Activated naive CD4-positive, alpha-beta T cell treated with Interleukin-2 at 50 U/mL for 16 hours (primary cell): ENCODE measurements at places on chromosomes 1 and 21.
A peak's percentile ranks its signal among the peaks of the same experiment; 100 is the strongest.

- no peak for DNase-seq
Measured at GRCh38 chr1:211092955-211093354, 41.0 kb downstream of the KCNH1 start.

- DNase-seq: no peak
Measured at GRCh38 chr1:92511541-92511940, 24.8 kb upstream of the GFI1 start.

DNA sequence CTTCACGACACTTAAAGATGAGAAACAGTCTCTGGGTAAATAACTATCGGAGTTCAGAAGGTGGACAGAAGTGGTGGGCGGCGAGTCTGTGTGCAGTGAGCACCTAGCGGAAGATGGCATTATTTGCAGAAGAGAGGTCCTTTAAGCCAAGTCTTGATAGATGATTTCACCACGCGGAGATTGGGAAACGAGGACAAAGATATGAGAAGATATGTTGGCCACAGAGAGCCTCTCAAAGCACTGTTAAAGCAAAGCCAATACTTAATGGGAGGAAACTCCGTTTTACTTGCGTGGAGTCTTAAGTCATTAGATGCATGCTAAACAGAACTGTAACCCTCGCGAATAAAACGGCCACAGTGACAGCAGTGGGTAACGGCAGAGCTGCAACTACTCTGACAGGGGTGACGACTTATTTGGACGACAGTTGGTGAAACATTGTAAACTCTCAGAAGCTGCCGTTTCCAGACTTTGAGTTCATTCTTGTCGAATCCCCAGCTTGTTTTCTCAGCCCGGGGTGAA is 577 bp upstream of the CEP350 start:
- peak; percentile 56 for DNase-seq

DNA sequence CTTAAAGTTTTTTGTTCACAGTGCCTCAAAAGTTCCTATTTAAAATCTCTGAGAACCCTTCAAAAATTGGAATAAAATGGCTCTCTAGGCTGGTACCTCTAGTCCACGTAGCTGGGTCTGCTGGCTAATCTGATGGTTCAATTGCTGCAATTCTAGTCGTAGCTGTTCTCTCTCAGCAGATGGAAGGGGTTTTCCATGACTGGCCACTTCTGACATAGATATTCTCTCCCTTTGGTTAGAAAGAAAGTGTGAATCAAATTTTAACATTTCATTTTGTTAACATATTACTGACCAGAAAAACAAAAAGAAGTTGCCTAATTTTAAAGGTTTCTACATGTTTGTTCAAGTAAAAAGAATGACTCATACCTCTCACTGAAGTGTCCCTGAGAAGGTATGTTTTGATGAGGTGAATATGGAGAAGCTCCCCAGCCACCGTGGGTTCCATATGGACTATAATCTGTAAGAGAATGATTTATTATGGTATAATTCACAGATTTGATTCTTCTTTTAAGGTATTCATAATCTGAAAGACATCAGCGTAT is 29.3 kb upstream of the SERPINC1 start:
- no peak for DNase-seq

- DNase-seq: peak; percentile 59
Measured at GRCh38 chr1:231866392-231867331, 240.1 kb downstream of the DISC1 start.

DNA sequence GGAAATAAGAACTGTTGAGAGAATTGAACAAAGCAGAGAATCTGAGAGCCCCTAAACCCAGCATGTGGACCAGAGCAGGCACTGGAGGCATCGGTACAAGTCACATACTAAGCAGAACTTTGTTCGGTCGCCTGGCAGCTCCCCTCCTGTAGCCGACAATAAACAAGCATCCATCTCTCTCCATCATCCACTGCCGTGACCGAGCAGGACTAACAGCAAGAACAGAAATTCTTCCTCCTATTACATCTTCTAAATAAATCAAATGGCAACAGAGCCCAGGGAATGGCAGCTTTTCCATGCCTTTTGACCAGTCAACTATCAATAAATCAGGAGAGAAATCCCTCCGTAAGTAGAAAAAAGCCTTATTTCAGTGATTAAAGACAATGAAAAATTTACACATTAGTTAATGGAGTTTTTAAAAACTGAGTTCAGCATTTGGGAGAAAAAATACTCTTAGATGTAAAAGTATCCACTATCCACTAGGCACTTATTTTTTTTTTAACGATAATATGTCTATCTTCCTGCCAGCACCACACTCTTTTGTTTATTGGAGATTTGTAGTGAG is 36.5 kb downstream of the PTPN14 start:
- no peak for DNase-seq

GRCh38 chr1:23385119-23385621 is 15.5 kb upstream of the ZNF436 start:
- DNase-seq: no peak

DNA sequence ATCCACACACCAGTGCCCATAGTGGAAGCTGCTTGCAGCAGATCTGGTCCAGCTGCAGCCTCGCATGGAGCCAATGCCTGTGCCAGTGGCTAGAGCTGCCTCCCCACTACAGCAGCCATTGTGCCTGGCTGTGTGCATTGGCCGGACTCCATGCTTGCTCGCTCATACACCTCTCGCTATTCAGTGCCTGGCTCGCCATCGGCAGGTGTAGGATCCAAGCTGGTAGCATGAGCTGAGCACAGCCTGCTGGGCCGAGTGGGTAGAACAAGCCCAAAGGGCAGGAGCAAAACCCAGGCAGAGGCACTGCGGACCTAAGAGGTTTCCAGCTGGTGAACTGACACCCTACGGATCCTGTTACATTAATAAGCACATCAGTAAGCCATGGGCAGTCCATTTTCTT is 1184.1 kb downstream of the AMY1C start:
- DNase-seq: no peak

DNA sequence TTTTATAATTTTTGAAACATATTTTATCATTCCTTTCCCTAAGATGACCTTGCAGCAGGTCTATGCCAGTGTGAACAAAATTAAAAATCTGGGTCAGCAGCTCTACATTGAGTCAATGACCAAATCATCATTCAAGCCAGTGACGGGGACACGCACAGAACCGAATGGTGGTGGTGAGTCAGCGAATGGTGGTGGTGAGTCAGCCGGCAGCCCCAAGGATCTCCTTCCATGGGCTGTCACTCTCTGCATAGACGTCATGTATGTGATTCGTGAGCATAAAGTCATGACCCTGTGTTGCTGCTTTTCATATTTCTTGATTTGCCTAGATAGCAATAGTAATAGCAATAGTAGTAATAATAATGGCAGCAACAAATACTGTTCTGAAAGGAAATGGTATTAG is 26.3 kb downstream of the PER3 start:
- DNase-seq: peak; percentile 46

DNA sequence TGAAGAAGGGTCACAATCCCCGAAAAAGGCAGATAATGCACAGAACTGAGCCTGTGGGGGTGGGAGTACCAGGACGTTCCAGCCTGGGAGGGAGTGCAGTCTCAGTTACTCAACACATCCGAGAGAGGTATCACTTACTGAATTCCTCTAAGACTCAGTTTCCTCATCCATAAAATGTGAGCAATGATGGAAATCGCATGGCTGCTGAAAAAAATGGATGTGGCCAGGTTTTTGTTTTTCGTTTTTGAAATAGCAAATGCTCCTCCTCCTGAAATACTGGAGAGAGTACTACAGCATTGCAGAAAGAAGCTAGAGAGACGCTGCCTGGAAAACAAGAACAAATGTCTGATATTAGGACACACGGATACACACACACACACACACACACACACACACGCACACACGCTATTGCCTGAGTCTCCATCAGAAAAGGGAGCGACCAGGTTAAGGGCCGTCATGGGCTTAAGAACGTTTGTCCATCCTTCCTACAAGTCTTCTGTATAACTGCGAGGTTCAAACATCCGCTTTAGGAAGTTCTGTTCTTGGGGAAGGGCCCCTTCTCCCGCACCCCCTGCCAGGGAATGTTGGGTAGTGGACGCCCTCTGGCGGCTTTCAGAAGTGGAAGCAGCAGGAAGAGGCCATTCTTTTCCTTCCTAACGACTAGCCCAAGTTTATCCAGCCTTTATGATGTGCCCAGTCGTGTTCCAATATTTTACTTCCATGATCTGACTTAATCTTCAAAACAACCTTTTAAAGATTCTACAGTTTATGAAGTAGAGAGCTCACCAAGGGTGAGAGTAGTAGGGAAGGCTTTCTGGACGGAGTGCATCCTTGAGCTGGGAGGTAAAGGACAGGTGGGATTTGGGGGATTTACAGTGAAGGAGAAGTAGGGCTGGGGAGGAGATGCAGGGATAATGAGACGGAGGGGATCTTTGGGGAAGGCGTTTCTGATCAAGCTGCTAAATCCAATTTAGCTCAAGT is 699 bp upstream of the NES start:
- DNase-seq: no peak

GRCh38 chr1:55970526-55971110 is 608.7 kb downstream of the PLPP3 start:
- no peak for DNase-seq

DNA sequence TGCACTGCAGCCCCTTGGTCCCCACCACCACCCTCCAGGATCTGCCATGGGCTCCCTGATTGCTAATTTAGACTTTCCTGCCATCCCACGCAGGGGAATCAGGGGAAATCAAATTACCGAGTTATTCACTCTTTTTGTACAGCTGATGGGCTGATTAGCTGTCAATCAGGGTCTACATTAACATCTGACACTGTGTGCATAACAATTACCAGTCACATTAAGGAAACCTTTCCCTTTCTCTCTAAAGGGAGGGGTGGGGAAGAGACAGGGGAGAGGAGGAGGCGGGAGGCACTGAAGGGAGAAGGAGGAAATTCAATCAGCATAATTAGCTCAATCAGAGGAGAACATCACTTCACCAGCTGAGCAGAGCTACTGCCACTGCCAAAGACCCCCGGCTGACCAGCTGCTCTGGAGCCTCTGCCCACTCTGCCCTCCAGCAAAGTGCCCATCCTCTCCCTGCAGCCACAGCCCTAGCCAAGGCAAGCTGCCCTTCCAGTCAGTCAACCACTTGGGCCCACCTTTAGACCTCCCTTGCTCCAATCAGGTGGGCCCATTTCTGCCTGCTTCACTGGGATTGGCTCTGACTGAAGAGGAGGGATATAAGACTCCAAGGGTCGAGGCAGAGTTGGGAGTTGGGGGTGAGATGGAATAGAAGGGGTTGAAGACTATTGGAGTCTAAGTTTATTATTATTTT is 199.3 kb upstream of the ZC3H12A start:
- no peak for DNase-seq

DNA sequence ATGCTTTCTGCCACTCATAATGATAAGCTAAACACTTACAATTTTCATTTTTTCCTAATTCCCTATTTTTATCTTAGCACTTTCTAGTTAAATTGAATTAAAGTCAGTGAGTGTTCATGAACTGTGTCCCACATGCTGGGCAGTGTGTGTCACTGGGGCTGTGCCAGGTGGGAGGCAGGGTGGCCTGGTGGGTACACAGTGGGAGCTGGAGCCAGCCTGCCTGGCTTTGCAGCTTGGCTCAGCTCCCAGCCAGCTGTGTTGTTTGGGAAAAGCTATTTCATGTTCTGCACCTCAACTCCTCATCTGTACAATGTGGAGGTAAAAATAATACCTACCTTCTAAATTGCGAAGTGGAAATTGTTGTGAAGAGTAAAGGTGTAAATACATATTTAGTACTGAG is 238.4 kb downstream of the PLA2G4A start:
- no peak for DNase-seq

- DNase-seq: no peak
Measured at GRCh38 chr1:230321741-230322420, 104.3 kb downstream of the PGBD5 start.

GRCh38 chr21:39251326-39251725 is 62.1 kb downstream of the BRWD1 start:
- DNase-seq: no peak

GRCh38 chr1:156483397-156483796 is 17.2 kb downstream of the MEF2D start:
- DNase-seq: no peak

DNA sequence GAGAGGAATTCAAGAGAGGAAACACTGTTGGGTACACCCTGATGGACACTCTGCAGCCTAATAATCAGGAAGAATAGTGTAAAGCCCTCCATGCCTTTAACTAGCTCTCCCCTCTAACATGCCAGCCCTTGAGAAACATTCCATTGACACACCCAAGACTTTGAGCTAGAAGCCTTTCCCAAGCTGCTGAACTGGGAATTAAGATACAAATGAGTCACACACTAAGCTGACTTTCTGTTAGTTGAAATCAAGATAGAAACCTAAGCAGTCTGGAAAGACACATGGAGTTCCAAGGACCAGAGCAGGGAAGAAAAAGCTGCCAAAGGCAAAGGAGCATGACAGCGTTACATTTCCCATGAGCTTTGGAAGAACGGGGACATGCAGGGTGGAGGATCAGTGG is 380.8 kb downstream of the NPHP4 start:
- no peak for DNase-seq

- DNase-seq: no peak
Measured at GRCh38 chr1:205701420-205701819, 21.1 kb upstream of the SLC45A3 start.

GRCh38 chr1:22264464-22265341 is 121.8 kb upstream of the WNT4 start:
- no peak for DNase-seq

DNA sequence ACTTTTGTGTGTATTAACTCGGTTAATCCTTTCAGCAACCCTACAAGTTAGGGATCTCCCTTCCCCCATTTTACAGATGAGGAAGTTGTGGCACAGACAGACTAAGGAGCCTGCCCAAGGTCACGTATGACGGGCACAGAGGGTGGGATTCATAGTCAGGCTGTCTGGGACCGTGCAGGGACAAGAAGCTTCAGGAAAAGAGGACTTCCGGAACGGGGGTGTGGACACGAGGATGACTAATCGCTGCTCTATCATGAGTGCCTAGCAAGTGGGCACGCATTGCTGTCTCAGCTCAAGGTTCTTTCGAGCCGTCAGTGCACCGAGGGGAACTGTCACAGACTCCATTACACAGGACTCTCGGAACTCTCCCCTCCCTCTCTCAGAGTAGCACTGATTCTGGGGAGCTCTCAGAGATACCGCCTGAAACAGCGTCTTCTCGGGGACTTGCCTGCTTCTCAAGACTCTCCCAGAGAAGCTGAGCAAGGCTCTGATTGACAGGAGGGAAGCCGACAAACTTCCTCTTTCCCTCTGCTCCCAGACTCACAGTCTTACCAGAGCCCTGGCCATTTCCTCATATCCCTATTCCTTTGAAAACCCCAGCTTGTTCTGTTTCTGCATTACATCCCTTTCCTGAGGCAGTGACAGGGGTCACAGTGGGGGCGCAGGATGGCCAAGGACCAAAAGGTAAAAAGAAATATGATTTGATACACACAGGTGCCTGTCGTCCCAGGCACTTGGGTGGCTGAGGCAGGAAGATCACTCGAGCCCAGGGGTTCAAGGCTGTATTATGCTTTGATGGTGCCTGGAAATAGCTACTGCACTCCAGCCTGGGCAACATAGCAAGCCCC is 14.4 kb downstream of the FHAD1 start:
- peak; percentile 13 for DNase-seq

- DNase-seq: no peak
Measured at GRCh38 chr1:110007046-110007830, 22.7 kb downstream of the AHCYL1 start.

- DNase-seq: no peak
Measured at GRCh38 chr1:190658907-190659306, 181.2 kb upstream of the BRINP3 start.

GRCh38 chr21:46284733-46285132 is 678 bp downstream of the MCM3AP start:
- no peak for DNase-seq
